Activated T-cell treated with anti-CD3 and anti-CD28 coated beads, Interleukin-2, amount 50 U/mL, for 48 hours (primary cell): ENCODE measurements at places on chromosomes 13 and 19.
A peak's percentile ranks its signal among the peaks of the same experiment; 100 is the strongest.

- no peak for DNase-seq
Measured at GRCh38 chr13:109954441-109954840, 168.1 kb upstream of the IRS2 start.

GRCh38 chr19:13212759-13213330, 62.6 kb downstream of the IER2 start:
- DNase-seq = peak; percentile 84

DNA sequence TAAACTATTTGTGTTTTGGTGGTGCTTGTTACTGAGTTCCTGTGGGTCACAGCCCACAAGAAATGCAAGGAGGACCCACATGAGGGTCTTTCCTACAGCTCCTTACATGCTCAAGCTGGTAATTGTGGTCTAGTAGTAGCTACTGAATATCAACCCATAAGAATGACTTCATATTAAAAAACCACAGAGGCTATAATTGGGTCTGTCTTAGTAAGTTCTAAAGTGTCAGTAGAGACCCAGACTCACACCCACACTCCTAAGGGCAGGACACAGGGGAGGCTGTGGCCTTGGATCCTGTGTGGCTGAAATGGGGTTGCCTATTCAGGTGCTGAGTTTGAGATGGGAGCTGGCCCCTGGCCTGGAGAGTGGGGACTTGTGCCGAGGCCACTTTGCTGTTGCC, 19.6 kb downstream of the TFDP1 start:
- no peak for DNase-seq

DNA sequence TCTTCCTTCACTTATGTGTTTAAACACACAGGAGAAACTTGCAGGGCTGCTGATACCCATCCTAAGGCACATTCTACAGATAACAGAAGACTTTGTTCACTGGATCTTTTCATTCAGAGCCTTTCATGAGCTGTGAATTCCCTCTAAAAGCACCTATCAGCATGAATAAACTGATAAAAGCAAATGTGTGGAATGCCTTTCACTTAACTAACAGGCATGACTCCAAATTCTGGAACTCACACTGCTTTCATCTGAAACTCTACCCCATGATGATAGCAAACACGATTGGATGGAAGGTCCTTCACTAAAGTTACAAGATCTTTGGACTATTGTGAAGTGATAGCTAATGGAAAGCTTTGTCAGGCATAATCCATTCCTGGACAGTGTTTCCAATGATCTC, 457.3 kb downstream of the EFNB2 start:
- no peak for DNase-seq

DNA sequence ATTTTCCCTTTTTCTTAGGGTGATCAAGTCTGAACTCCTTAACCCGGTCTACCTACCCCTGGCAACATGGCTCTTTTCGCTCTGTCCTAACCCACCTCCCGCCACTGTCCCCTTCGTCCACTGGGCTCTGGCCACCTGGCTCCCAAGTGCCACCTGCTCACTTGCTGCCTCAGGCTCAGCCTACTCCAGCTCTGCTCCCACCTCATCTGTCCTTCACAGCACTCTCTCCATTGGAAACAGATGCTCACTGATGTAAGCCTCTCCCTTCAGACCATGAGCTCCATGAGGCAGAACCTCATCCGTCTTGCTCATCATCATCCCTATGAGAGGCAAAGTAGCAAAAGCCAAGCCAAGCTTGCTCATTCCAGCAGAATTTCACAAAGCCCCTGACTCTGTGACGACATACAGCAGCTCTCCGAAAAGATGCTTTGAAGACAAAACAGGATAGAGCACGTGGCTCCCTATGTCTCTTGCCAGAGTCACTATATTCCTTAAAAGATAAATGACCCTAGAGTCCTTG, 35.3 kb upstream of the AMER2 start:
- no peak for DNase-seq

- DNase-seq = no peak
Measured at GRCh38 chr13:57633141-57633949, 1.8 kb downstream of the PCDH17 start.

GRCh38 chr13:47111499-47111898, 214.6 kb upstream of the HTR2A start:
- DNase-seq = no peak

GRCh38 chr19:45553464-45553863, 31.1 kb downstream of the OPA3 start:
- no peak for DNase-seq

GRCh38 chr13:76622315-76623040, 263.7 kb downstream of the KCTD12 start:
- DNase-seq = no peak

DNA sequence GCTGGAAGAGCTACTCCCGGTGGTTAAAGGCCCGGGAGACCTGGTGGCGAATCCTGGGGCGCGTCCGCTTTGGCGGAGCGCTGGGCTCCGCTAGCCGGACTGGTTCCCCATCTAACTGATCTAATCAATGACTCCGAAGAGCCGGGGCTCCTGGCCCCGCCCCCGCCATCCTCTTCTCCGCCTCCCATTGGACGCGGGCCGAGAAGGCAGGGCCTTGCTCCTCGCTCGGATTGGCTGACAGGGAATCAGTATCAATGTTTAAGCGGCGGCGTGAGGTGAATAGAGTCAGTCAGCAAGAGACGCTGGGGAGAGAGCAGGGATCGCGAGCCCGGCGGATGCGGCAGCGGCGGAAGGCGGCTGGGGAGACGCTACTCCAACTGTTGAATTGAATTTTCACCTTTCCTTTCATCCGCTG, 1.7 kb upstream of the PCDH17 start:
- DNase-seq = peak; percentile 66

DNA sequence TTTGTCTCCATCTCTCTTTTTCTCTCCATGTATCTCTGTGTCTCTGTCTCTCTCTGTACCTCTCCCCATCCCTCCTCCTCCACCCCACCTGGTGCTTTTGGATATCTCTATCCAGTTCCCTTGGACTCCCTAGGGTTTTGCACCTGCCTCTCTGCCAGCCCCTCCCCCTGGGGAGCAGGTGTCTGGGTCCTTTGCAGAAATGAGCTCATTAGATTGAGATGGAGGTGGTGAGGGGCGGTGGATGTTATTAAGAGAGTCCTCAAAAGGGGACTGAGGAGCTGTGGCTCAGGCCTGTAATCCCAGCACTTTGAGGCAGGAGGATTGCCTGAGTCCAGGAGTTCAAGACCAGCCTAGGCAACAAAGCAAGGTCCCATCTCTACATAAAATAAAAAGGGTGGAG, 2.1 kb downstream of the KCNN4 start:
- no peak for DNase-seq

DNA sequence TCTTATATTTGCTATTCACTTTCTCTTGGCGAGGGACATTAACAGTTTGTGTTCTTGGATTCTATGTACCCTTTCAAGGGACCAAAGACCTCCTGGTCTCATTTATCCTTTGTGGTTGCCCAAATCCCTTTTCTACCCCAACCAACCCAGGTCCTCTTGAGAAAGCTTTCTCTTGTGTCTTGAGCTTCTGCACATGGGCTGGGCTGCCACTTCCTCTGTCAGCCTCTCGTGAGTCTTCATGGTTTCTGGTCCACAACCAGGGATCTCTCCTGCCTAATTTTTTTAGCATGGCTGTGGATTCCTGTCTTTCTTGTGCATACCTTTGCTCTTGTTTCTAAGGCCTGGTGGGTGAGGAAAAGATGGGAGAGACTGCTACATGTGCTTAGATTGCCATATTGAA, 14.9 kb downstream of the TIMM13 start:
- DNase-seq = no peak

GRCh38 chr19:31185261-31185660, 164.0 kb downstream of the TSHZ3 start:
- DNase-seq = no peak
